NCI-H446 treated with DMSO at 0.1 percent for 48 hours (cell line): ENCODE measurements at places on chromosomes 3 and 15.

DNA sequence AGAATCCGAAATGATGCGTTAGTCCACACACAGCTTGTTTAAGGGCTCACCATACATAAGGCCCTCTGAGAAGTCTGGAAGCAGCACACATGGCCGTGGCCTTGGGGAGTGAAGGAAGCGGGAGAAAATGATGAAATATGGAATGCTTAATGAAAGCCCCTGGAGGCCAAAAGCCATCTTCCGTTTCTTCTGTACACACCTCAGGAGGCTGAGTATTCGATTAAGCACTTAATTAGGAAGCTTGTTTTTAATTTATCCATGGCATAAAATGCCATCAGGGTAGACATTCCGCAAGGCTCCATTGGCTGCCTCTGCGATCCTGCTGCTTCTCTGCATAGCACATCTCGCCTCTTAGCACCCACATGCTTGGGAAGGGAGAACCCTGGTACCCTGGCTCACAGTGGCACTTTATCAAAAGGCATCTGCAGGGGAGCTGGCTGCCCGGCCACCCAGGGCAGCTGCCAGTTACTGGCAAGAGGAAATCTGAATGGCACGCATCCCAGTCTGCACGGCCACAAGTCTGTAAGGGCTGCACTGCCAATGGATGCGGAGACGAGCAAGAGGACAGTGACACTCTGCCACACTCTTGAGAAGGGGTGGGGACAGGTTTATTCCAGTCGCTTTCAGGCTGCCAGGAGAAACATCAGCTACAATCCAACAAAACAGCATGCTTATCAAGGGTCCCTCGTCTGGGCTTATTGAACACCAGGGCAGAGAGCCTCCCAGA, 356.2 kb downstream of the OCA2 start:
- no peak for DNase-seq

DNA sequence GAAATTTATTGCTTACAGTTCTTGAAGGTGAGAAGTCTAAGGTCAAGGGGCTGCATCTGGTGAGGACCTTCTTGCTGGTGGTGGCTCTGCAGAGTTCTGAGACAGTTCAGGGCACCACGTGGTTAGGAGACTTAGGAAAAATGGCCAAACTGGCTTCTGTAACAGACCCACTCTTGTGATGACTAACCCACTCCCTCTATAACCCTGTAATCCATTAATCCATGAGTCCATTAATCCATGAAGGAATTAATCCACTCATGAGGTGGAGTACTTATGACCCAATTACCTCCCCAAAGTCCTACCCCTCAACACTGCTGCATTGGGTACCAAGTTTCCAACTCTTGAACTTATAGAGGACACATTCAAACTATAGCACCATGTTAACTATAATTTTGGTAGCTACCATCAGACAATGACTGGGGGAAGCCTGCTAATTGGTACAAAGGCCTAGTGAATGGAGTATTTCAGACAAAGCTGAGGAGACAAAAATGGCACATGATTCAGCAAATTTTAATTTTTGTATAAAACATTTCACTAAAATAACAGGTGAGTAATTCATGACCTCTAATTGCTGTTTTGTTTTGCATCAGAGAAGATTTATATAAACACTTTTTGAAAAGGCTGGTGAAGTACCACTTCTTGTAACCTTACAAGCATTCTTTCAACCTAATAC, 374.1 kb upstream of the TBL1XR1 start:
- no peak for DNase-seq

DNA sequence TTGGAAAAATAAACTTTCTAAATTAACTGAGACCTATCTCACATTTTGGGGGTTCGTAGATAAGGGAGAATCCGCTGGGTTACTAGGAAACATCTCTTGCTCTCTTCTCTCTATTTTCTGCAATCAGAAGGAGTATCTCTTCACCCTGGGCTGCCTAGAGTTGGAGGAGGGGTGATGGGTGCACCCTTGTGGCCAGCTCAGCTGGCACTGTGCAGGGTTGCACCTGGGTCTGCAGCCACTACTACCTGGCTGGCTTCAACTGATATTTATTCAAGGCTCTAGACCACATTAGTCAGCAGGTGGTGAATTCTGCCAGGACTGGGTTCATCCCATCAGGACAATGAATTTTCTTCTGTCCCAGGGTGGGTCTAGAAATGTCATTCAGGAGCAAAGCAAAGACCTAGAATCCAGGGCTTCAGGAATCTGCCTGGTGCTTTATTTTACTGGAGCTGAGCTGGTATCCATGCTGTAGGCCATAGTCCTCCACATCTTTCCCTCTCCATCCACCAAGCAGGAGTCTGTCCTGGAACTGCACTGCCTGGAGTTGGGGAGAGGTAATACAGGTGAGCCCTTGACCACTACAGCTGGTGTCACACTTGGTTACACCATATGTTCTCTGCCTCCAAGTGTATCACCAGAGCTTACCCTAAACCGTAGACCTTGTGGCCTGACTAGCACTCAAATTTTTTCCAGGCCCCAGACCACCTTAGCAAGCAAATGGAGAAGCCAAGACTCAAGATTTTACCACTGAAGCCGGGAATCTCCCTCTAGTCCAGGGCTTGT, 14.0 kb downstream of the OR5K4 start:
- no peak for DNase-seq

DNA sequence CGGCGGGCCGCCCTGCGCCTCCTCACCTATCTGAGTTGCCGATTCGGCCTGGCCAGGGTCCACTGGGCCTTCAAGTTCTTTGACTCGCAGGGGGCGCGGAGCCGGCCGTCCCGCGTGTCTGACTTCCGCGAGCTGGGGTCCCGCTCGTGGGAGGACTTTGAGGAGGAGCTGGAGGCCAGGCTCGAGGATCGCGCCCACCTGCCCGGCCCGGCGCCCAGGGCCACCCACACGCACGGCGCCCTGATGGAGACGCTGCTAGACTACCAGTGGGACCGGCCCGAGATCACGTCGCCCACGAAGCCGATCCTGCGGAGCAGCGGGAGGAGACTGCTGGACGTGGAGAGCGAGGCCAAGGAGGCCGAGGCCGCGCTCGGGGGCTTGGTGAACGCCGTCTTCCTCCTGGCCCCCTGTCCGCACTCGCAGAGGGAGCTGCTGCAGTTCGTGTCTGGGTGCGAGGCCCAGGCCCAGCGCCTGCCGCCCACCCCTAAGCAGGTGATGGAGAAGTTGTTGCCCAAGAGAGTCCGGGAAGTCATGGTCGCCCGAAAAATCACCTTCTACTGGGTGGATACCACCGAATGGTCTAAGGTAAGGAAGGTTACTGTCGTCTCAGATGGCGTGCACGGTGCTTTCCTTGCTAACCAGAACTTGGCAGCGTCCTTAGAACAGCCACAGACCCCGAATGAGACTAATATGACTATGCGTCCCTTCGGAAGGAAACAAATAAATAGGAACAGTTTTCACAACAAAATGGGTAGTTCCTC, 567 bp downstream of the TICRR start:
- DNase-seq: no peak

- no peak for DNase-seq
Observed at GRCh38 chr3:13115576-13115910, 42.3 kb upstream of the IQSEC1 start.

DNA sequence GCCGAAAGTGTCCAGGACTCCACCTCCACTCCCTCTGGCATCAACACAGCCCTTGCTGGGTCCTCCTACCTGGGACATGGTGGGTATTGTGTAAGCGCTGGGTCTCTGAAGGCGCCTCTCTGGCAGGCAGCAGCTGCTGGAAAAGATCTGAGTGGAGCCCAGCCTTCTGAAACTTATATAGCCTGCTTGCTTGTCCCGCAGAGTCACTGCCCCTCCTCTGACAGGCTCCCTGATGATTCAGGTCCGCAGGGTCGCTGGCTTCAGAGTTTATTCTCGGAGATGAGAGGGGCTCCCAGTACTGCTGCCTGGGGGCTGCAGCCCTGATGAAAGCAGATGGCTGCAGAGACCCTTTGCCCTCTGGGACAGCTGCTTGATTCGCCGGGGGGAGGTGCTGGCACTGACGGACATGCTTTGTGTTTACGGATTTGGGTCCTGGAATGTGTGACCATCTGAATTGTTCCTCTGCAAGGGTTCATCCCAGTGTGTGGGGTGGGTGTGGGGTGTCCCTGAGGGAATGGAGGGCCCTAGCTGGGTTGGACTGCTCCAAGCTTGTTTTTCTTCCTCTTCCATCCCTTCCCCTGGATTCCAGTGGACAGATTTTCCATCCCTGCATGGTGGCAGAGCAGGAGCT, at the start of gene MUSTN1:
Gene MUSTN1, minus strand, starts transcription at position 149 of the 631 bp plus-strand sequence. Its CDS starts 71 bp downstream, at position 78.
- peak; percentile 25 for DNase-seq

DNA sequence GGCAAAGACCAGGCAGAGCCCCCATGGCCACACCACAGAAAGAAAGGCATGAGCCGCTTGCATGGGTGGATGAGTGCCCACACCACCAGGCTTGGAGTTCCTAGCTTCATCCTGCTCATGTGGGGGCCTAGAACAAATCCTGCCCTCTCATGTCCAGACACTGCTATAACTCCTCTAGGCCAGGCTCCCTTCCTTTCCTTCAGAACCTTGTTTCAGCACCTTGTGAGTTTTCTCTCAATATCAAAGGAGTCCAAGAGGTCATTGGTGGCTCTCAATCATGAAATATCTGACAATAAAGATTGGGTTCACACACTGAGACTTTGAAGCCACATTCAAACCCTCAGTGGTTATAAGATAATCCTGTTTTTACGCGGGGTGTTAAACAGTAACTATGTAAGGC, 12.7 kb downstream of the SLC6A20 start:
- DNase-seq: no peak

GRCh38 chr3:192684151-192684550, 43.2 kb downstream of the FGF12 start:
- DNase-seq: no peak

GRCh38 chr3:90092994-90093393, 985.6 kb downstream of the EPHA3 start:
- DNase-seq: no peak

- no peak for DNase-seq
Observed at GRCh38 chr3:101813817-101814440, 34.9 kb downstream of the NXPE3 start.

- DNase-seq: no peak
Observed at GRCh38 chr3:105233010-105233409, 133.7 kb upstream of the ALCAM start.

GRCh38 chr15:62250978-62251377, 85.9 kb upstream of the C2CD4B start:
- DNase-seq: no peak

DNA sequence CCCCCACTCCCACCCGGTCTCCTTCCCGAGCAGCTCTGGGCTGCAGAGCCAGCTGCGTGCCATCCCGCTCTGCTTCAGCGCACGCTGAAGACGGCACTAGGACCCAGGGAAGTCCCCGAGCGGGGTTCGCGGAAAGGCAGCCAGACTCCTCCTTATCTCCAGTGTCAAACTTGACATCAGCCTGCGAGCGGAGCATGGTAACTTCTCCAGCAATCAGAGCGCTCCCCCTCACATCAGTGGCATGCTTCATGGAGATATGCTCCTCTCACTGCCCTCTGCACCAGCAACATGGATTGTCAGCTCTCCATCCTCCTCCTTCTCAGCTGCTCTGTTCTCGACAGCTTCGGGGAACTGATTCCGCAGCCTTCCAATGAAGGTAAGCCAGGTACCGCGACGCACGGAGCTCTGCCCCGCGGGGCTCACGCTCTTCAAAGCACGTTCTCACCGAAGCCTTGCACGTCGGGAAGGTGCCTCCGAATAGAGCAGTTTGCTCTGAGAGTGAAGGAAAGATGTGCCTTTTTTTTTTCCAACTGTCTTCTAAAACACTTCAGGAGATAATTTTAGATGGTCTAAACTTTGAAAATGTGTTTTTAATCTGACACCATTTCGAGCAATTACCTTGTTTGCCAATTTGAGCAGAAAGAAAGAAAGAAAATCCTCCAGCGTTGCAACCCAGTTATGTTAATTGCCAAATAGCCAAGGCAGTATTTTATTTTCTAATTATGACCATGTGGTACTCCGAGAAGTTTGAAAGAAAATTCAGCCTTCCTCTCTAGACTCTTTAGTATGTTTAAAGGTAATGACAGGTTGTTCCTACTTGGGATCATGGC, at the start of gene EPHA3:
Gene EPHA3, plus strand, starts transcription at position 161 of the 830 bp plus-strand sequence. Its CDS starts 128 bp downstream, at position 289.
- peak; percentile 93 for DNase-seq

DNA sequence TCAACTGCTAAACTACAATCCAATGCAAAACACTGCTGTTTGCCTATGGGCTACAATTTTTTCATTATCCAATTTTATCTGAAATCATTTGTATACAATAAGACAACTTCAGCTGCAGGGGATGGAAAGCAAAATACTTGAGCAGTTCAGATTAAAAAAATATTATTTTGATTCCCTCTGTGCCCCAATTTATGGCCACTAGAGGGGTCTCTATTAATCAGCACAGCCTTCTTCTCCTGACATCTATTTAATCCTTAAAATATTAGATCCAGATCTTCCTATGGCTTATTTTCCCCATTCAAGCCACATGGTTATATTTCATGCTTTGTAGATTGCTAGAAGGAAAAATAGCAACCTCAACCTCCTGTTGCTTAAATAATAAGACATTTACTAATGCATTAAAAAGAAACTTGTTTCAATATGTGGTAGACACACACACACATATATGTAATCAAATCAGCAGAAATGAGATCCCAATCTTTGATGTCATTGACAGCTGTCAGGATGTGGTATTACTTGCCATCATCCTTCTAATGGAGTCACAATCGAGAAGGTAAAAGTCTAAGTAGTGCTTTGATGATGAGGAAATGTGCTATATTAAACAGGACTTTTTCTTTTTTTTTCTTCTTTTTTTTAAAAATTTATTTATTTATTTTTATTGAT, 104.2 kb downstream of the P2RY1 start:
- no peak for DNase-seq

- no peak for DNase-seq
Observed at GRCh38 chr15:52551762-52552161, 17.1 kb downstream of the ARPP19 start.

DNA sequence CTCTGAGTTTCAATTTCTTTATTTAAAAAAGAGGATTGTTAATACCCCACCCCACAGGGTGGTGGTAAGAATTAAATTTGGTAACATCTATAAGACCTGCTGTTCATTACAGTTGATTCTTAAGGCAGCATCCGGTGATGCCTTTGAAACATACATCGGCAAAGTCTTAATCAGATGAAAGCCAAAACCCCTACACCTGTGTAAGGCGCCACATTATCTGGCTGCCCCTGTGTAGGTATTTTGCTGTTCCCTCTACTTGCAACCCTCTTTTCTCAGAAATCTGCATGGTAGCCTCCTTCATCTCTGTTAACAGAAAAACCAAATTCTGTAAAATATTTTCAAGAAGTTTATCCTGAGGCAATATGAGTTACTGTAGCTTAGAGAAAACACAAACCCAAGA, 90.0 kb downstream of the ST6GAL1 start:
- DNase-seq: no peak

DNA sequence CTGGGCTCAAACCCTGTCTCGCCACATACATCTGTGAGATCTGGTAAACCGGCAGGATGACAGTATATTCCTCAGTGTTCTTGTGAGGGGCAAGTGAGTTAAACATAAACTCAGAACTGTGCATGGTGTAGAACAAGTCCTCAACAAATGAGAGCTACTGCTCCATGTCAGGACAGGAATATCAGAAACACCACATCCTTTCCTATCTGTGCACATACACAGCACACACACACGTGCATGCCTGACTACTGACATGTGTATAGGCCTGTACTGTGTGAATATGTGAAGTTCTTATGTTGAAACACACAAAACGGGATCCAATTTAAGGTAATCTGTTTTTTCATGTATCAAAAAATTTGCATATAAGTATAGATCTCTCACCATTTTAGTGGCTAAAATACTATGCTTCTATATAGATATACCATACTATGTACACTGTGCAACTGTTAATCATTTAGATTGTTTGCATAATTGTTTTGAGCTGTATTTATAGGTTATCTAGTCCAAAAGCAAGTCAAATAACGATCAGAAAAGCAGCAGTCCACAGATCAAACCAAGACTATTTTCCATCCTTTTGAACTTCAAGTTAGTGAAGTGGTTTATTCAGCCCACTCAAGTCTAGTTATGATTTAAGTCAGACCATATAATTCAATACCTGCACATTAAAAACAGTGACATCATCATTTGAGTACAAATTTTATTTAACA, 44.8 kb downstream of the CCR4 start:
- no peak for DNase-seq
